ENCODE measurements at places on chromosomes 11 and 22. TPM values are rescaled to one million over a fixed set of nuclear protein-coding genes. Genes with fewer than 3 reads are reported as not detected.

The GP1BB gene
- 1.8 TPM for total RNA-seq

The RNF215 gene
- 38.4 TPM for total RNA-seq

The SCGB1C1 gene
- not detected for total RNA-seq

The SCGB1A1 gene
- not detected for total RNA-seq

The SMIM35 gene
- total RNA-seq, result not detected

The SLC37A4 gene
- total RNA-seq, result 13.7 TPM

The C22orf31 gene
- not detected for total RNA-seq

Data from smooth muscle cell of the umbilical artery (primary cell).